ENCODE measurements at places on chromosomes 1 and 21.

DNA sequence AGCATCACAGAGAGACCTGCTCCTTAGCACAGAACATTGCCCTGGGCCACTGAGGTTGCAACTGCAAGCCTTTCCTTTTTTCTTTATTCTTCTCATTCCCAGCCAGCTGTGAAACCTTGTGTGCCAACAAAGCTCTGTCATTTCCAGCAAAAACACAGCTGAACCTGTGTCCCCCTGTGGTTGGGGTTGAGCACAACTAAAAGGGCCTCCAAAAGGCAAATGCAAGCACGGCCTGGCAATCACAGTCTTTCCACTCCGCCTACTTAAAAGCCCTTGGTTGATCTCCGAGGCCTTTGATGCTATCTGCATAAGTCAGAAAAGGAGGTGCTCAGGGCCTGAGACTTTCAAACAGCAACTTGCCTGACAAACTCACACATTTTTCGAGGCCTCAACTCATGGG lies 32.7 kb downstream of the SUSD4 start:
- no peak for DNase-seq

DNA sequence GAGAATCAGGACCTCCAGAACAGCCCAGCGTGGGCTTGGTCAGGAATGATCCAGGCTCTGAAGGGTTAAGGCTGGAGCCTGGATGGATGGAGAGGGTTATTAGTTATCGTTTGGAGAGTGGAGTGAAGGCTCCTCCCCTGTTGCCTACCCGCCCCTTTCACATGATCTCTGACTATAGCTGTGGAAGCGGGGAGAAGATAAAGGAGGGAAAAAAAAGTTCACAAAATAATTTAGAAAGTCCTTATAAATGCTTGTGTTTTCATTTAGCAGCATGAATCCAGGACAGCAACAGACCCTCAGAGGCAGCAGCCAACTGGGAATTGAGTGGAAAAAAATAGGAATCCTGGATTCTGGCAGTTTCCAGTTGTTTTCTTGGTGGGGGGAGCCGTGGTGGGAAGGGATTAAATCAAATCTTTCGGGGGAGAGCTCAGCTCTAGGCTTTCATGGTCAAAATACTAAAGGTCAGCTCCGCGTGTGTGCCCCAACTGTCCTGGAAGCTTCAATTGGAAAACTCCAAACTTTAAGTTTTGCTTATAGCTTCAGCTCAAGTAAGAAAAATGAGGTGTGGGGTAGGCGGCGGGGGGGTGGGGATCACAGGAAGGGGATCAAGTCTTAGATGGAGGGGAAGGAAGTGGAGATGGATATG lies 595 bp upstream of the DDR2 start:
- no peak for DNase-seq

- no peak for DNase-seq
Observed at GRCh38 chr1:79472067-79472656, 465.6 kb upstream of the ADGRL4 start.

- DNase-seq: no peak
Observed at GRCh38 chr1:18256282-18257235, 149.0 kb downstream of the IGSF21 start.

DNA sequence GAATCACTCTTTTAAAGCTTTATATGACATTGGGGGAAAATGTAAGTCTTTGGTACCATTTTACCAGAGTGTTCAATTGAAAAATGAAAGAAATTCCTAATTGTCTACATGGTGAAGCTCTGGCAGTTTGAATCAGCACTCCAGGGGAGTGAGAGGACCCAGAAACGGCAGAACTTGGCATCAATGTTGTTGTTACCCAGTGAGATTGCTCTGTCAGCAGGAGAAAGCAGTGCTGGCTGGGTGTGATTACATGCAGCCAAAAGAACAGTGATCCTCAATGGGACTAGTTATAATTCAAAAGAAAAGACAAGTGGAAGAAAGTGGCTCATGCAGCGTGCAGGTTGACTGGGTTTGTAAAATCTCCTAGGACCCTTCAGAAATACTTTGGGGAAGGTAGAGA lies 206.4 kb downstream of the PTPRC start:
- DNase-seq: no peak

DNA sequence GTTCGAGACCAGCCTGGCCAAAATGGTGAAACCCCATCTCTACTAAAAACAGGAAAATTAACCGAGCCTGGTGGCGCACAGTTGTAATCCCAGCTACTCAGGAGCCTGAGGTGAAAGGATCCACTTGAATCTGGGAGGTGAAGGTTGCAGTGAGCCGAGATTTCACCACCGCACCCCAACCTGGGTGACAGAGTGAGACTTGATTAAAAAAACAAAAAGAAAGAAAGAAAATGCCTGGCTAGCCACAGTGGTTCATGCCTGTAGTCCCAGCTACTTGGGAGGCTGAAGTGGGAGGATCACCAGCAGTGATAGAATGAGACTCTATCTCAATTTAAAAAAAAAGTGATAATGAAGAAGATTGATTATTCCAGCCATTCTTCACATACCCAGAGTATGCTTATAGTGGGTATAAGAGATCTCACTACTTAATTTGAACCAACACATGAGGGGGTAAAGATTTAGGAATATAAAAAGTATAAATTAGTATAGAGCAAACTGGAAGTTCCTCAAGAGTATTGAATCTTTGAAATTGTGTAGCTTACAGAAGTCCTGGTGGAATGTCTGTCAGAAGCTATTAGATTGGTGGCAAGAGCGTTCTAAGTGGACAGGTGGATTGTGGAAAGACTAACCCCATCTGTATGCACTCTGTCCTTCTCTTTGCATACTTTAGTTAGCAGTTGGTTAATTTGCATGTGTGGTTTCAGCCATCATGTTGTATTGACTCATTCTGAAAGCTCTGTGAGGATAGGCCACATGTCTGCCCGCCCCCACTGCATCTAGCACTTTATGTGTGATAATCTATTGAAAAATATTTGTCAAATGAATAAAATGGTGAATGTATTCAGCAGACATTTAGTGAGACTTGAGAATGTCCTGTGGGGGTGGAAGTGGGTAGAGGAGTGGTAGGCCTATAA lies 25.0 kb downstream of the RLF start:
- no peak for DNase-seq

DNA sequence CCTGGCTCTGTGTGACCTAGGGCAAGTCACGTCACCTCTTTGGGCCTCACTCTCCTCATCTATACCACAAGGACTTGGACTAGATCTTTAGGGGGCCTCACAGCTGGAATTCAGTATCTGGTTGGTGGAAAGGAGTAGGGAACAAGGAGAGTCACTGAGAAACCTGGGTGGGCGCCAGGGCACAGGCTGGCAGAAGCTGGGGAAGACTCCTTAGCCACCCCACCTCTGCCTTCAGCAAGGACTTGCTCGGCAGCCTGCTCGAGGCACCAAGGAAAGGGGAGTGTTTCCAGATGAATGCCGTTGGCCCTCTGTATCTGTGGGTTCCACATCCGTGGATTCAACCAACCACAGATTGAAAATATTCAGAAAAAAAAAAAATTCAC lies 1.2 kb upstream of the OPTC start:
- DNase-seq: no peak

DNA sequence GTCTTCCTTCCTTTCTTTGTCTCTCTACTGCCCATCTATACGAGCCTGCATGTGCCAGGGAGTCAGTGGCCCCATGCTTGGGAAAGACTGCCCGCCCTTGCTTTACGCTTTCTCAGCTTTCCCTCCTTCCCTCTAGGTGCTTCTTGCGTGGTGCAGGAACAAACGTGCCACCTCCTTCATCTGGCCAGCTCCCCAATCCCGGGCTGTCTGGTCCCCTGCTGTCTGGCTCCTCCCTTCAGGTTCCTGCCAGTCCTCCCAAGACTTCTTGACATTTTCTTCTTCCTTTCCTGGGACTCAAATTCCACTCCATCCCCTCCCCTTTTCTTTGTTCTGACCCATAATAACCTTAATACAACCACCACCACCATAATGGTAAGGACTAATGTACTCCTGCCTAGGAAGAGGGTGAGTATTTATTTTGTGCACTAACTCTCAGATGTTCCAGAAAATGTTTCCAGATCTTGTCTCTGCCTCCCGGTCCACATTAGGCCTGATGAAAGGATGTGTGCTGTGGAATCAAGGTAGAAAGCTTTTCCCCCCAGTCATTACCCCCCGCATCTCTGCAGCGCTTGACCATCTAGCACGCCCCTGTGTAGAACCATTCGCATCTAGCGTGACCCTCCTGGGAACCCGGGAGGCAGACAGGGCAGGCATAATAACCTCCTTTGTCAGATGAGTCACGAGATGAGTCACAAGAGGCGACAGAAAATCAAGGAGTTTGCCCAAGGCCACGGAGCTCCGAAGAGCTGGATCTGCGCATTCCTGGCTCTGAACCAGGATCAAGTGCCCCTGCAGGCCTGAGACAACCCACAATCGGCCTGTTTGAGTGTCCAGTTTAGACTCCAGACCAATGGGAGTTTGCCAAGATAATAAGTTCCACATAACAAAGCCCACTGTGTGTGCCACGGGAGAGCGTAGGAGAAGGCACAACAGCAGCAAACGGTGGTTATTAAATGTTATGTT lies 60.1 kb upstream of the NEK2 start:
- no peak for DNase-seq

DNA sequence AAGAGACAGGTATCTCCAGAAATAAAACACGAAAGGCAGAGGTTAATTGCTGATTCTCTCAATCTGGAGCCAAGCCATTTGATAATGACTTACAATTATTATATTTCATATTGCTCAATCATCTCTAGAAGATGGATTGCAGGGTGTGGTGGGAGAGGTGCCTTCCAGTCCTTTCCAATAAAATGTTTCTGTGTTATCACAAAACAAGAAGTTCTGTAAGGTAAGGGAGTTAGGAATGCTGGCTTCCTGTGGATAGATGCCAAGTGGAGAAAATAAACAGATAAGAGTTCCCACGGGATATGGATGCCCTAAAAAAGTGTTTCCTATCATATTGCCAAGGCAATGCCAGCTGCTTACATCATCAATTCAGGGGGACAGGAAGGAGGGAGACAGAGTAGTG lies 7.2 kb upstream of the CCN1 start:
- DNase-seq: no peak

DNA sequence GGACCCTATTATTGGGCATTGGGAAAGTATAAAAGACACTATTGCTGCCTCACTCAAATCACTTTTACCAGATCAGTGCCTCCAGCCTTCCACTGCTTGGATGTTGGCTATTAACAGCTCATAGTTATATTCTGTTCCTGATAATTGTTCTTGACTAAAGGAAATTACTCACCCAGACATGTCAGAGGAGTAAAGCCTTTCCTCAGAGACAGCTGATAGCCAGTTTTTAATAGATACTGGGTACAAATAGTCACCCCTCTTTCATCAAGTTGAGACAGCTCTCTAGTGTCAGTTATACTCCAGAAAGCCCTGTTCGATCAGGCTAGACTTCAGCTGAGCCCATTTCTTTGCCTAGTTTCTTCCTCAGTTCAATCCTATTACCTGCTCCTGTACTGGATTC lies 876.1 kb upstream of the B3GALT2 start:
- no peak for DNase-seq

DNA sequence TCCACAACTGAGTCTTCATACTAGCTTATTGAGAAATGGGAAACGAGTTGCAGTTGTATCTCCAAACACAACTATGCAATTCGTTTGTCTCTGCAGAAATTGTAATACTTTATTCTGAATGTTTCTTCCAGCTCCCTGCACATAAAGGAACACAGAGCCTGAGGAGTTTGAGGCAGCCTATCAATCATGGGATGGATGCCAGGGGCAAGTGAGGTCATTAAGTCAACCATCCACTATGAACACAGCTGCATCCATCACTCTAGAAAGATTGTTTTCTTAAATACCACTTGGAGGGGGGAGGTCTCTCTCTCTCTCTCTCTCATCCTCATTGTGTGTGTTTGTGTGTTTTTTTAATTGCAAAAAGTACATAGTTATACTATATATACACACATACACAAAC lies 2.9 kb upstream of the PSMB2 start:
- no peak for DNase-seq

DNA sequence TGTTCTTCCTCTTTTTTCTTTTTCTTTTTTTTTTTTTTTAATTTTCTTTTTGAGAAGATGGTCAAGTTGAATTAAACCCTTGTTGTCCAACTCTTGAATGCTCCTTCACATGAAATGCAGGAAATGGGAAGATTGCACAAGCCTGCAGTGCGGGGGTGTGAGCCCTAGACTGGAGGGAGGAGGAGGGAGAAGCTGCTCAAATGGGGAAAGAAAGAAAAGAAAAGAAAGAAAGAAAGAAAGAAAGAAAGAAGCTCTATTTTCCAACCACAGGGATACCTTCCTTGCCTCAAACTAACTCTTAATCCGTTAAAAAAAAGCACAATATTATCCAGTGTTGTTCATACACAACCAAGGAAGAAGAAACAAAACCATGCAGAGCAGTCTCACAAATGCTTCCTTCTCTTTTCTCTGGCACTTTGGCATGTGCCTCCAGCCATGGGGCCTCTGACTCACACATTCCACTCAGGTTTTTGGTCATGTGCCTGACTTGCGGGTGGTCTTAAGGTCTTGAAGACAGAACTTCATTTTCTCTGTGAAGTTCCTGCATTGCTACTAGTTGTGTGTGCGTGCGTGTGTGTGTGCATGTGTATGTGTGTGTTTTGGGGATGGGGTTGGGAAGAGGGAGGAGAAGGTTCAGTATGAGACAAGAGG lies 276.1 kb downstream of the RPS6KC1 start:
- no peak for DNase-seq

DNA sequence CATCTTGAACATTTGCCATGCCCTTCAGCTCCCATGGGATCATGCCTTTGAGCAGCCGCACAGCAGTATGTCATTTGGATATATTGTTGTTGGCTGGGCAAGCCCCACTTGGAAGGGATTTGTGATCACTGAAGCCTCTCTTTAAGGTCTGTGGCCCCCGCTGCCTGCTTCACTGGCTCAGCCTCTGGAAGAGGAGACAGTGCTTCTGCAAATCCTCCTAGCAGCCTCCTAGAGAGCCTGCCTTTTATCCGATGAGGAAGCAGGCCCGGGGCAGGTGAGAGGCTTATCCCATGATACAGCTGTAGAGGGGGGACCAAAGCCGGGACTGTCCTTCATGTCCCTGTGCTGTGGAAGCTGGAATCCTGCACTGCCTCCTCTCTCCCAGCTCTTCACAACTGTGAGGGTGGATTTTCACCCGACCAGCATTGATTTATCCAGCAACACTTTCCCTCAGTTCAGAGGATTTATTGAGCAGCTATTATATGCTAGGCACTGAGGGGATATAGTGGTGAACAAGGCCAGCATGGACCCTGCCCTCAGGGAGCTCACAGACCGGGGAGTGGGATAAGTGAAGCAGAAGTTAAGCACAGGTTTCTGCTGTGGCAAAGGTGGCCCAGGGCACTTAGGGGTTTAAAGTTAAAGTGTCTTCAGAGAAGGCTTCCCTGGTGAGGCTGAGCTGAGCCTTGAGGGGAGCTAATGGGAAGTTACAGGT lies 3.9 kb downstream of the TMEM61 start:
- no peak for DNase-seq

GRCh38 chr1:228081144-228081543 lies 1.4 kb upstream of the ARF1 start:
- DNase-seq: no peak

Measured in NCI-H187 (cell line).